ENCODE measurements at places on chromosomes 12 and 14. TPM values are rescaled to one million over a fixed set of nuclear protein-coding genes. Genes with fewer than 3 reads are reported as not detected.

MSRB3 gene
- not detected for total RNA-seq

DNA sequence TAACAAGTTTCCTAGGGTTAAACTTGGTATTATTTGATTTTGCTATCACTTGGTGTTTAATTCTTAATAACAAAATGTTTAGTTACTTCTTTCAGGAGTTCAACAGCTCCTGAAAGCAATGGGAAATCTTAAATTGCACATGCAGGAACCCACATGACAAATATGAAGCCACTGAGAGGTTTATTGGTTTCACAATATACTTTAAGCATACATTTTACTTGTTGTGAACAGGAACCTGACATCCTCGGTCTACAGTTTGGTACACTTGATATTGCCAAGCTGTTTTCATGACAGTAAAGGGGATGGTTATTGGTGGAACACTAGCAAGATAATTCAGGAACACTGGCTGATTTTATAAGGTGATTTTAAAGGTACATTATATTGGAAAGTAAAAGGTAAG, 46.2 kb downstream of the SLC38A1 start:
- no peak for DNase-seq
- peak overlapping the region; percentile 6 for H3K4me3 ChIP-seq
- H3K36me3 ChIP-seq: peaks cover 73% of the 10 kb centered on the region
- H3K27me3 ChIP-seq: no peaks in the 10 kb centered on the region

DNA sequence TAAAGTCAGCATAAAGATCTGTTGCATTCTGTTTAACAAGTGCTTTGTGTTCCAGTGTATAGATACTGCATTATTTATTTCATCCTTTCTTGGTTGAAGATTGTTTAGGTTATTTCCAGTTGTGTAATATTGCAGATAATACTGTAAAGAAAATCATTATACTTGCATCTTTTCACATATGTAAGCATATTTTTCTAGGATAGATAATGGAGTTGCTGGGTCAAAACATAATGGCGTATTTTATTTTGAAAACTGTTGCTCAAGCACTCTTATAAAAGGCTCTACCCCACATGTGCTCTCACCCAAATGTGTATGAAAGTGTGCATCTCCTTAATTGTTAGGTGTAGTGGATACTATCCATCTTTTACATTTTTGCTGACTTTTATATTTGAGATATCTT, 274.4 kb downstream of the FBXL14 start:
- no peak overlapping the region for H3K27ac ChIP-seq
- peaks cover 2% of the 10 kb centered on the region for H3K27me3 ChIP-seq
- peaks cover 2% of the 10 kb centered on the region for H3K36me3 ChIP-seq
- H3K4me3 ChIP-seq: no peak overlapping the region
- no peak for DNase-seq
- H3K4me1 ChIP-seq: no peaks in the 10 kb centered on the region

DNA sequence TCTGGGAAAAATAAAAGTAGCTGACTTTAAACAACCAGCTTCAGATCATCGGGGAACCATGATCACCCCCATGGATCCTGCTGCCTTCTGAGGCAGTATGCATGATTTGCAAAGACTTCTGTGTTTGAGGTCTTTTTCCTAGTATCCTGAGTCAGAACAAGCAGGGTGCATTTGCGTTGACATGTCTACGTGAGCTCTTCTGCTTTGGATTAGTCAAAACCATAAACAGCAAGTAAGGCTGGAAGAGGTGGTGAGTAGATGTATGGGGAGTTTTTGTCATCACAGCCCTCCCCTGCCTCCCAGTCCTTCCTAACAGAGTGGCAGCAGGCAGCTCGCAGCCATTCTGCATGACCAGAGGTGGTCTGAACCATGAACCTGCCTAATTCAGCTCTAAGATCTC, 24.1 kb downstream of the PLEKHG7 start:
- no peaks in the 10 kb centered on the region for H3K36me3 ChIP-seq
- no peak overlapping the region for H3K4me3 ChIP-seq
- no peaks in the 10 kb centered on the region for H3K4me1 ChIP-seq
- no peak for DNase-seq

DNA sequence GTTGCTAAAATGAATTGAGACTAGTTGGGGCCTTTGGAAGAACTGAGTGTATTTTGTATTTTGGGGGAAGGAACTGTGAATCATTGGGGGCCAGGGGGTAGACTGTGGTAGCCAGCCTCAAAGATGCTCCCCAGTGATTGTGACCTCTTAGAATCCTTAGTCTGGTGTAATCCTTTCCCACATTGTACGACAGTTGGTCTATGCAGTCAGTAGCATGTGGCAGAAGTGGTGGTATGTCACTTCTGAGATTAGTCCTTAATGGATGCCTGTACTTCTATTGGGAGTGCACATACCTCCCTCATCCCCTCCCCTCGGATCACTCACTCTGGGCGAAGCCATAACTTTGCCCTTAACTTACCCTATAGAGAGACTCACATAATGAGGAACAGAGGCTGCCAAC, 48.0 kb downstream of the USP15 start:
- H3K27ac ChIP-seq: no peak overlapping the region
- H3K27me3 ChIP-seq: no peaks in the 10 kb centered on the region
- peaks cover 67% of the 10 kb centered on the region for H3K4me1 ChIP-seq
- DNase-seq: no peak

All from activated T-helper 1 cell treated with anti-CD3 and anti-CD28 coated beads, Interleukin-12 subunit alpha, Interleukin-12 subunit beta, Interleukin-2, Interleukin-4 antibody, amounts not matched to agents 30 ng/mL and 10 ng/mL and 1 ng/mL, durations not matched to agents 14 hours and 24 hours and 36 hours (primary cell).